ENCODE measurements at places on chromosomes 3 and 15. TPM values are rescaled to one million over a fixed set of nuclear protein-coding genes. Genes with fewer than 3 reads are reported as not detected.

DNA sequence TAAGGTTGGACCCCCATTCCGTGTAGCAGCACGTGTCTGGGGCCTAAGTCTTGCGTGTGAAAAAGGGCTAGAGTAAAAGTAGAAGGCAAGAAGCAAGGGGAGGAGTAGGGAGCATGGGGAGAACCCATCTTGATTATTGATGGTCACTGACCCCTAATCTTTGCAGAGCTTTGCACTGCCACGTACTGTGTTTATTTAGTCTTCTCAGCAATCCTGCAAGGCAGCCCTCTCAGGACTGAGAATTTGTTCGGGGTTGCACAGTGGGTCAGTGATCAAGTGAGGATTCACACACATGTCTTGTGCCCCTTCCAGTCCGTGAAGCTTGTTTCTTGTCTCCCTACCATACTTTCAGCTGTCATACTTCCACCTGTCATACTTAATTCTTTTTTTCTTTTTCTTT is 7.2 kb downstream of the SEMA4B start:
- DNase-seq, result no peak

- peak; percentile 58 for DNase-seq
Measured at GRCh38 chr3:51942603-51943450, 664 bp downstream of the PARP3 start.

DNA sequence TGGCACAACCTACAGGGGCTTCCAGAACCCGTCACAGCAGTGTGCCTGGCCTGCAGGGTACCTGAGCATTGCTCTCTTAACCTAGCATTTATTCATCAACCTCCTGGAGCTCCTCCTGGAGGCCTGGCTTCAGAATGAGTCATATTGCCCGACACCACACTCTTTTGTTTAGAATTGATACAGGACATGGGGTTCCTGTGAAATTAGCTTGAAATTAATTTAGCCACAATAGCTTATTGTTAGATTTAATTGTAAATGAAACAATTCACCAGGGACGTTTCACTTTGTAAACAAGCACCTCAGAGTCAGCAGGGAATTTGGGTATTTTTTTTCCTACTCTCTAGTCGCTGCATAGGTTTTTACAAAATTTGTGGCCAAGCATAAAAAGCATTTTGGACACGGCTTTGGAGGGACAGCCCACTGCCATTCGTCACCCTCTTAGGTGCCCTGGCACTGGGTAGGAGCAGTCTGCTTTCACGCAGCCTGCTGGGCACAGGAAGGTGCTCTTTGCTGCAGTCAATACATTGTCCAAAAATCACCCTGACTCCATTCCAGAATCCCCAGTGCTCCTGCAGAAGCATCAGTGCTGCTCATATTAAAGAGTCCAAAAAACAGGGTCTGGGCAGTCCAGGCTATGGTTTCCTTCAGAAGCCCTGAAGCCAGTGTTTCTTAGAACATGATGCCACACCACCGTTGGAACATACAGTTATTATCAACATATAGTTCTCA is 60.8 kb upstream of the MEF2A start:
- DNase-seq, result peak; percentile 48

GRCh38 chr15:74430510-74430951 is 3.2 kb downstream of the SEMA7A start:
- no peak for DNase-seq

The ACP3 gene
- total RNA-seq, result not detected

DNA sequence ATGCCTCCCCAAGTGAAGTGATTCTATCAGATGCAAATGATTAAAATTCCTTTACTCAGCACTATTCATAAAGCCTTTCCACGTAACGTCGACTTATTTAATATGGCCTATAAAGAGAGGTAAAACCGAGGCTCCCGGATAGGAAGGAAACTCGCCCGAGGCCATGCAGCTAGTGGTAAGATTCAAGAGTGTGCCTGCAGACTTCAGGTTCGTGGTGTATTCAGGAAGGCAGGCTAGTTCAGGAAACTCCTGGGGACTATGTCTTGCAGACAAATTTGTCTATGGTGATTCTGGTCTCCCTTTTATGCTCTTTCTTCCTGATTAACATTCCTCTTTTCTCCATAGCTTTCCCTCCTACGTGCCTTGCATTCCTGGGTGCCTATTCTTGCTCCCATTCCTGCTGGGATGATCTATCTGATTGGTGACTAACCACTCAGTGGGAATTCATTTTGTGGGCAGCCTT is 150.7 kb downstream of the SST start:
- no peak for DNase-seq

DNA sequence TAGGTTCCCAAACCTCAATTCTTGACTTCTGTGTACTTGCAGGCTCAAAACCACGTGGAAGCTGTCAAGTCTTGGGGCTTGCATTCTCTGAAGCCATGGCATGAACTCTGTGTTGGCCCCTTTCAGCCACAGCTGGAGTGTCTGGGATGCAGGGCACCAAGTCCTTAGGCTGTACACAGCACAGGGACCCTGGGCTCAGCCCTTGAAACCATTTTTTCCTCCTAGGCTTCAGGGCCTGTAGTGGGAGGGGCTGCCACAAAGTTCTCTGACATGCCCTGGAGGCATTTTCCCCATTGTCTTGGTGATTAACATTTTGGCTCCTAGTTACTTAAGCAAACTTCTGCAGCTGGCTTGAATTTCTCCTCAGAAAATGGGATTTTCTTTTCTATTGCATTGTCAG is 135.4 kb downstream of the ATG7 start:
- no peak for DNase-seq

GRCh38 chr3:249587-250262 is 53.2 kb downstream of the CHL1 start:
- no peak for DNase-seq

DNA sequence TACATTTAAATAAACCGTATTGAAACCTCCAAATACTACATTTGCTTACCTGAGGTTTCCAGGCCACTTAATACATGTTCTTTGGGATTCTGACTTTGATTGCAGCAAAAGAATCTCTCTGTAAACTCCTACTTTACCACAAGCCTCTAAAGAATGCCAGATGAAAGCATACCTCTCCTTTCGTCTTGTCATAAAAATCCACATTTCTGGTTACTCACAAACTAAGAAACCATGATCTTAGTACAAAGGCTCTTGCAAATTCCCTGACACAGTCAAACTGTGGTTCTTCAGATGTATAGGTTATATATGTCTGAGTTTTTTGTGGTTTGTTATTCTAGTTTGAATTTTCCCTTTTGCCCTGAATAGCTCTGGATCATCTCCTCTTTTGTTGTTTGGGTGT is 188.4 kb downstream of the RAP2B start:
- DNase-seq, result no peak

DNA sequence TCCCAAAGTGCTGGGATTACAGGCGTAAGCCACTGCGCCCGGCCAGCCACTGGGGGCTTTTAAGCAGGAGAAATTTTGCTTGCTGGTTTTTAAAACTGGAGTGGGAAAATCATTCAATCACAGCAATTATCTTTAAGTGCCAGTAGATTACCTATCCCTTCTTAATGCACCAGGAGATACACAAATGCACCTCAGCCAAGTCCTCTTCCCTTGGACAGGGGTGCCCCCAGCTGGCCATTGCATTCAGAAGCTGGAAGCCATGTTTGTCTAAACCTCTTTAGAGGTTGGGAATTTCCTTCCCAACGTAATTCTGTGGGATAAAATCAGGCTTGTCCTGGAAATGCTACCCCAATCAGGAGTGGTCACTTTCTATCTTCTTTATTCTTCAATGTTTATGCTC is 26.6 kb downstream of the MIX23 start:
- peak; percentile 20 for DNase-seq

DNA sequence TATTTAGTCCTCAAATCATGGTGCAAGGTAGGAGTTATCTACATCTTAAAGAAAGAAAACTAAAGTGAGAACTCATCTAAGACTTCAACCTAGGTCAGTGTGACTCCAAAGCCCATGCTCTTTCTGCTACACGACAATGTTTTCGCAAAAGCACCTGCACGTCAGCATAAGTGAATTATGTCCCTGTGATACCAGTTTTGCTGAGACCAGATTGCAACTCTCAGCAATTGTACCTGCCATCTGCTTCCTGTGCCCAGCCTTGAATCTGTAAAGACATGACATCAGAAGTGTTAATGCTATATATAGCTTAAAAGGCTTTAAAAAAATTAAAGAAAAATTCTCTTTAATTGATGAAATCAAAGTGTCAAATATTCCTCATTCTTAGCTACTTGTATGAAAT is 43.4 kb downstream of the RETNLB start:
- DNase-seq, result no peak

- peak; percentile 6 for DNase-seq
Measured at GRCh38 chr3:12471241-12471640, 13.0 kb upstream of the TSEN2 start.

The PRRT3 gene
- total RNA-seq, result 0.60 TPM

All from lung microvascular endothelial cell (primary cell).